ENCODE measurements at places on chromosomes 11 and 22.

- DNase-seq: no peak
Measured at GRCh38 chr11:74905326-74905725, 43.6 kb downstream of the XRRA1 start.

DNA sequence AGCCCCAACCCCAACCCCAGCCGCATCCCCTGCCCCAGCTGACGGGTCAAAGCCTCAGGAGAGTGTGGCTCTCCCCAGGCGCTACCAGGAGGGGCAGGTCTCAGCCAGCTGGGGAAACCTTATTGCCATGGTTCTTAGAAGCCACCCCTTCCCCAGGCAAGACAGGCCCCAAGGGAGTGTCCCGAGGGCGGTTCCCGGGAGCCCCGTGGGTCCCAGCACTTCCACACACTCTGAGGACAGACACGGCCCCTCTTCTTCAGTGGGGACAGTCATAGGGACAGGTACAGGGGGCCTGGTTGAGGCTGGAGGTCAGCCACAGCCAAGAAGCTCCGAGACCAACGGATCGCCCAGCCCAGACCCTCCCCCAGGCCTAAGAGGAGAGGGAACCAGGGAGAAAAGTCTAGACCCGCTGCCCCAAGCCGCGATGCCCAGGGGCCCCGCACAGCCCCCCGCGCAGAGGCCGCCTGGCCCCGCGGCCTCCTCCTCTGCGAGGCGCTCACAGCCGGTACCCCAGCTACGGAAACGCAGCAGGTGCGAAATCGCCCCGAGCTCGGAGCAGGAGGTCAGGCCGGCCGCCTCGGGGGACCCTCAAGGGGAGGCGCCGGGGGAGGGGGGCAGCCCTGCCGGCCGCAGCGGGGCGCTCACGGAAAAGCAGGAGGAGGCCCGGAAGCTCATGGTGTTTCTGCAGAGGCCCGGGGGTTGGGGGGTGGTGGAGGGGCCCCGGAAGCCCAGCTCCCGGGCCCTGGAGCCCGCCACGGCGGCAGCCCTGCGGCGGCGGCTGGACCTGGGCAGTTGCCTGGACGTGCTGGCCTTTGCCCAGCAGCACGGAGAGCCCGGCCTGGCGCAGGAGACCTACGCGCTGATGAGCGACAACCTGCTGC is 2.6 kb downstream of the KLHDC7B start:
- no peak for DNase-seq

GRCh38 chr22:27380855-27381254 is 420.7 kb downstream of the MN1 start:
- no peak for DNase-seq

DNA sequence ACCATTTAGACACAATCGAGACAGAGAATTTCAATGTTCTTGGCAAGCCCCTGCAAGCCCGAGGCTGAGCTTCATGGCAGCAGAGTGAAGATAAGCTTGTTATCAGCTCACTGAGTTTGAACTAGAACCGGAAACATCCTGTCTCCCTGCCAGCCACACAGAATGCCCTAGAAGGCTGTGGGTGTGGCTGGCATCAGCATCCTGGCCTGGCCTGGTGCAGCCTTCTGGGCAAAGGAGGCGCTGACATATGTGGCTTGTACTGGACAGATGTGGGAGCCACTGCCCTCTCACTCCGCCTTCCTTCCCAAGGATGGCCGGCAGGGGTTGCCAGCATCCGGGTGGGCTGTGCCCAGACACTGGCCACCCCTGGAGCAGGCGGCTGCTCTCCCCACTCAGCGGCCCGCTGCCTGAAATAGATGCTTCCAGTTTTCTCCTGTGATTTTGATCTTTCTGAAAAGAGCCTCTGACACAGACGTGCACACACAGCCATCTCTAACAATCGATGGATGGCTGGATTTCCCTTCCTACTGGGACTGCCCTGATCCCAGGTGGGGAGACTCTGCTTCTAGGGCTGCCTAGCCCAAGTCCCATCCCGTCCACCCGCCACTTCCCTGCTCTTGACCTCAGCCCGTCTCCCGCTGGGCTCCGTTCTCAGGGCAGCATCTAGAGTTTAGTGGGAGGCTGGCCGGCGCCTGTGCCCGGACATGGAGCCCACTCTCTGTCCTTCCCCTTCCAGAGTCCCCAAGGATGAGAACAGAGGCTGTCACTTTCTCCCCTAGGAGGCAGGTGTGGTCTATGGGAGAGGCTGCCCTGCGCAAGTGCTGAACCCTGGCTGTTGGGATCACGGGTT is 149.7 kb downstream of the CTTN start:
- DNase-seq: no peak

GRCh38 chr11:65485920-65486219 is 13.0 kb upstream of the MALAT1 start:
- DNase-seq: no peak

DNA sequence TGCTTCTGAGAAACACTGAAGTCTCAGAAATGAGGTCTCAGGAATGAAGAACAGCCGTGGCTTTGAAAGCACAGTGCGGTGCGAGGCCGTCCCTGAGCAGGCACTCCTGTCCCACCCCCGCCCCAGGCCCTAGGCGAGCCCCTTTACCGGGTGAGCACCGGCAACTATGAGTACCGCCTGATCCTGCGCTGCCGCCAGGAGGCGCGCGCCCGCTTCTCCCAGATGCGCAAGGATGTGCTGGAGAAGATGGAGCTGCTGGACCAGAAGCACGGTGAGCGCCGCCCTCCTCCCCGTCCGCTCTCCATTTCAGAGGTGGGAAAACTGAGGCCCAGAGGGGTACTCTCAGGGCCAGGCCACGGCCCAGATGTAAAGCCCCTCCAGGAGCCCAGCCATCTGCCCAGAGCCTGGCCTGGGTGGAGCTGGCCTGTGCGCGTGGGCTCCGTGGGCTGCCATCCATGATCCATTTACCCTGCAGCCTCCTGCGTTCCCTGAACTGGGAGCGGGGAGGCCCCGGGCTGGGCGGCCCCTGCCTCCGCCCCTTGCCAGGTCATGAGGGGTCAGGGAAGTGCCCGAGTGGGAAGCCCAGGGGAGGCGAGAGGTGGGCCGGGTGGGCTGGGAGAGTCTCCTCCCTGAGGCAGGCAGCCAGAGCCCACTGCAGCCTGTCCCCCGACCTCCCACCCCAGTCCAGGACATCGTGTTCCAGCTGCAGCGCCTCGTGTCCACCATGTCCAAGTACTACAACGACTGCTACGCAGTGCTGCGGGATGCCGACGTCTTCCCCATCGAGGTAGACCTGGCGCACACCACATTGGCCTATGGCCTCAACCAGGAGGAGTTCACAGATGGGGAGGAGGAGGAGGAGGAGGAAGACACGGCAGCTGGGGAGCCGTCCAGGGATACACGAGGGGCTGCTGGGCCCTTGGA is 9.5 kb downstream of the SLC16A8 start:
- DNase-seq: no peak

- no peak for DNase-seq
Measured at GRCh38 chr11:40338739-40339138, 1120.7 kb downstream of the LRRC4C start.

DNA sequence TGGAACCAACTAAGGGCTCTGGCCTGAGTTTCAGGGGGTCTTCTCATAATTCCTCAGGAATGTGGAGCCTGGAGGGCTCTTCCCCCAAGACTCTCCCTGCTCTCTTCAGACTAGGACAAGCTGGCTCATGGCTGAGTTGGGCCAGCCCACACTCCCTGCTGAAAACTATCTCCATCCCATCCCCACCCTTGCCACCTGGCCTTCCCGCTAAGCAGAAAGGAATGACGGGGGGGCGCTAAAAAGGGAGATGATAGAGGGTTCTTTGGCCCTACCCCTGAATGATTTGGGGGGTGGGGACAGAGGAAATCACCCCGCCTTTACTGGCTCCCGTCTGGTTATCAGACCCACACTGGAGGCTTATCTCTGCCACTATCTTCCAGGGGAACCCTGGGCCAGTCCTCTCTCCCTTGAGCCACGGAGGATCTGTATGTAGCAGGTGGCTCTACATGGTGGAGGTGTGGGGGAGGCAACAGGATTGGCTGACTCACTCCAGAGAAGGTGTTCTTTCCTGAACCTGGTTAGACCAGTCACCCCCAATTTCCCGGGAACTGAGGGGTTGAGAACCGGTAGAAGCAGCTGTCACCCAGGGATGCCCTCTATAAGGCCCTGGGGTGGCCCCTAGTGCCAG is 5.7 kb downstream of the SMTN start:
- DNase-seq: no peak

DNA sequence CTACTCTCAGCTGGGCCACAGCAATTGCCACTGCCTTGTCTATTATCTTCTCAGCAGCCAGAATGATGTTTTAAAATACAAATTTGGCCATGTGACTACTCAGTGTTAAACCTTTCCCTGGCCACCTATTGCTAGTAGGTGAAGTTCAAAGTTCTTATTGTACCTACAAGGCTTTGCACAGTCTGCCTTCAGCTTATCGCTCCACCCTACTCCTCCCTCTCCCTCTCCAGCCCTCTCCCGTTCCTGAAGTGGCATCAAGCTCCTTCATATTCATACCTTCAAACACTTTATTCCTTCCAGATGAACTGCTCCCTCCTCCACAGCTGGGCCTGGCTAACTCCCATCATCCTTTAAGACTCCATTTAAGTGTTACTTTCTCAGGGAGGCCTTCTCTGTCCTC is 37.3 kb downstream of the OR10A6 start:
- no peak for DNase-seq

DNA sequence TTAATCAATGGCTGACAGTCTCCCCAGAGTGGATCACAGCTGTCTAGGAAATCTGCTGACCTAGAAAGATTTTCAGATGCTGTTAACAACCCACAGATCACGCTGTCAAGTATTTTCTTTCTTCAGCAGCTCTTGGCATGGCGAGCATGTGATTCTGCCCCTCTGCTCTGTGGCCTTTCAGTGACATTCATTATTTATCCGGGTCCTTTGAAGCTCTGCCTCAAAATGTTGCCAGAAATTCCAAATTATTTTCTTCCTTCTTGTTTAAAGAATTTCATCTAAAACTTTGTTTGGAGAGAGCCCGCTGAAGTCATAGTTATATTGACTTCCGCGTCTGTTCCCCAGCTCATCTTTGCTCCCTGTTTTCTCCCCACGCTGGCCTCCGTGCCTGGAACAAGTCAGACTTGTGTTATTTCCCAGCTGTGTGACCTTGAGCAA is 134.1 kb downstream of the COMMD9 start:
- no peak for DNase-seq

DNA sequence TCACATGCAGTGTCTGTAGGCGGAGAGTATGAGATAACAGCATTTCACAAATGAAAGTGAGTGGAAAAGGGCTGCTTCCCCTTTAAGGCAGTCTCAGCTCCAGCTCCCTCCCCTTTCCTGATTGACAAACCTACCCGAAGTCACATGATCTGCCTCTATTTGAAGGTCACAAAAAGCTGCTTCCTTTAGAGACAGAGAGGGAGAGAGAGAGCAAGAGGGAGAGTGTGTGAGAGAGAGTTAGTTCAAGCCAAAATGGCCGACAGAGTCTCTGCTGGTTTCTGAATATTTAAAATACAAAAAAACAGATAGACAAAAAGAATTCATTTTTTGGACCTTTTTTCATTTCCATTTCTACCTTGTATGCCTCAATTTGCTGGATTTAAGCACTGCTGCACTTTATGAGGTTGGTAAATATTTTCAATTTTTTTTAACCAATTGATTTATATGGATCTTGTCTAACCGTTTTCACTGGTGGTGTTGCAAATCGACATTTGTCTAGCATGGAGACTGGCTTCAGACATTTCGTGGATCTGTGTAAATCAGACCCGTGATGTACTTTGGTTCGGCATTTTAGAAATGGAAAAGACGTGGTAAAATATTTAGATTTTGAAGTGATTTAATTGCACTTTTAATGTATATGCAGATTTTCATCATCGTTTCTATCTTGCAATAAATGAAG is at the start of gene TNRC6B:
Gene TNRC6B (plus strand): TSS at position 188 of the 679 bp plus-strand sequence. CDS start 211 bp downstream, at position 399.
- DNase-seq: peak; percentile 86

DNA sequence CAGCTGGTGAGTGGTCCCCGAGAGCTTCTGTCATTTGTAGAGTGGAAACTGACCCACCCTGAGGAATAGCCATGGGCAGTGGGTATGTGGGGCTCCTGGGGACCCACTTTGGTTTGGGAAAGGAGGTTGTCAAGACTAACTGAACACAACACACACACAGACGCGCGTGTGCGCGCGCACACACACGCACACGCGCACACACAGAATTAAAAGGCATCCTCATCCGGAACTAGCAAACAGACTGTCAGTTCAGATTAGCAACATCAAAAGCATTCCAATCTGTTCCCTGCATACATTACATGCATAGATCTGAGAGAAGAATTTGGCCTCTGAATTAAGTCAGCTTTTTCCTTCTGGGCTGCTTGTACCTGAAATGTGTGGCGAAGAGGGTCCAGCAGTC is 284.7 kb downstream of the ST3GAL4 start:
- DNase-seq: no peak
